CD4-positive, alpha-beta T cell treated with Interferon alpha-2 for 1 hour (primary cell): ENCODE measurements at places on chromosomes 4 and X.

DNA sequence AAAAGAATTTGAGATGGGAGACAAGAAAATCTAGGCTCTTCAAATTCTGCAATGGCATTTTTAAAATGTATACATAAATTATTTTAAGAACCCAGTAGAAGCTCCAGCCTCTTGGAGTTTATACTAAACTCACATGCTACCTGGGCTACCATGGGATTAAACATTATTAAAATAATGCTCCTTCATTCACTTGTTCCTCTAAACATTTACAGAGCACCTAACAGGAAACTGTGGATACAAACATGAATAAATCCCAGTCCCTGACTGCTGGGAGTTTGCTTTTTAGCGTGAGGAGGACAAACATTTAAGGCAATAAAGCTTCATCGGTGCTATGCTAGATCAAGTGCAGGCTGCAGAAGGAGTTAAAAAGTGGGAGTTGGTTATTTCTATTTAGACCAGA lies 5.4 kb upstream of the SPP1 start:
- no peak for DNase-seq

DNA sequence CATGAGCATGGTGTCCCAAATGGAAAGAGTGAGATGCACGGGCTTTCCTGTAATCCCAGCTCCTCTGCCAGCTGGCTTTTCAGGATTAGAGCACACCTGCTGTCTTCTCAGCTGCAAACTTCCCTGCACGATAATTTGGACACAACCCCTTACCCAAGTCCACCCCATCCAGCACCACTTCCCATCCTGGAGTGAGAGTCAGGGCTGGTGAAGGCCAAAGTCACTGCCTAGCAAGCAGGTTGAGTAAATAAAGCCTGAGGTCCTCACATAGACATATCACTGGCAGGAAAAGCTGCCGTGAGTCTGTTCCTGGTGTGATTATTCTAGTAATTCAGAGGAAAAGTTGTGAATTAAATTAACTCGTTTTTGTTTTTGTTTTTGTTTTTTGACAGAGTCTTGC lies 113.9 kb upstream of the MBNL3 start:
- no peak for DNase-seq

DNA sequence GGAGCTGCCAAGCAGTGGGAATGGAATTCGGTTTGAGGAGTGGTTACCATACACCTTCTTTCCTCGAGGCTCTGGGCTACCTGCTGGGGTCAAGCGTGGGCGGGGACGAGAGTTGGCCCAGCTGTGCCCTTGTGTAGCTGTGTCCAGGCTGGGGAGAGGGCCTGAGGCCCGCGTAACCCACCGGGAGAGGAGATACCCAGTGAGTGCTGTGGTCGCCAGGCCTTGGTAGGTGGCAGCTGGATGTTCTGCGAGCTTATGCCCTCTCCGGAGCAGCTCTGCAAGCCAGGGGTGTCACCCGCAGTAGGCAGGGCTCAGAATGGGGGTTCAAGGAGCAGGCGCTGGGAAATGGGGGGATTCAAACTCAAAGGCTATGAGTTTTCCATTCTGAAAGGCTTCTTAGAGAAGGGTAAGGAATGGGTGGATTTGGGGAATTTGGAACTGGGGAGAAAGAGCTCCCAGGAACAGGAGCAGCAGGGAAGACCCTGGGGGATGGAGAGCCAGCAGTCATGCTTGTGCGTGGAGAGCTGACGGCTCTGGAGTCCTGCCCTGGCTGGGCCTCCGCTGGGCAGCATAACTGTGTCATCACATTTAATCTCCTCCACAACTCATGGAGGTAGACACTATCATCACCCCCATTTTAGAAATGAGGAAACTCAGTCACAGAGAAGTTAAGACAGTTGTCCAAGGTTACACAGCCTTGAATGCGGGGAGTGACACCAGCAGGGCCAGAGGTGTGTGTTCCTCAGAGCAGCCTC lies 117.5 kb downstream of the SORCS2 start:
- DNase-seq = no peak

DNA sequence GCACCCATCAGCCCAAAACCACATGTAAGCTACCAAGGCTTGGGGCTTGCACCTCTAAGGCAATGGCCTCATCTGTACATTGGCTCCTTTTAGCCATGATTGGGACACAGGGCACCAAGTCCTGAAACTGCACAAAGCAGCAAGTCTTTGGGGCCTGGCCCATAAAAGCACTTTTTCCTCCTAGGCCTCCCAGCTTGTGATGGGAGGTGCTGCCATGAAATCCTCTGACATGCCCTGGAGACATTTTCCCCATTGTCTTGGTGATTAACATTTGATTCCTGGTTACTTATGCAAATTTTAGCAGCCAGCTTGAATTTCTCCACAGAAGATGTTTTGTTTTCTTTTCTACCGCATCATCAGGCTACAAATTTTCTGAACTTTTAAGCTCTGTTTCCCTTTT lies 58.5 kb upstream of the PABPC4L start:
- DNase-seq = no peak

DNA sequence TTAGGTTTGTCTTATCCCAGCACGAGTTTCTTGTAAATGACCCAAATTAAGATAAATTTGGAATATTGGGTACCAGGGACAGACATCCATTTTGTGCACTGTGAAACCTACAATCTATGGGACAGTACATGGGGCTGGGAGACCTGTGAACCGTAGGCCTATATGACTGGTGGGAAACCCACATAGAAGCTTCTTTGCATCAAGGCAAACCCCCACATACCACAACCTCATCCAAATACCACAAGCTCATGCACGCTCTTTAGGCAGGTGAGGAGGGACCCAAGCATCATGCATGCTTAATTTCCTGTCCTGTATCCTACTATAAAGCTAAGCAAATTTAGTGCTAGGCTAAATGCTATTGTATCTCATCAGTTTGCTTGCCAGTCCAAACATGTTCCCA lies 47.8 kb downstream of the NIPAL1 start:
- no peak for DNase-seq

GRCh38 chr4:99945718-99946355 lies 581 bp downstream of the DNAJB14 start:
- DNase-seq = no peak

DNA sequence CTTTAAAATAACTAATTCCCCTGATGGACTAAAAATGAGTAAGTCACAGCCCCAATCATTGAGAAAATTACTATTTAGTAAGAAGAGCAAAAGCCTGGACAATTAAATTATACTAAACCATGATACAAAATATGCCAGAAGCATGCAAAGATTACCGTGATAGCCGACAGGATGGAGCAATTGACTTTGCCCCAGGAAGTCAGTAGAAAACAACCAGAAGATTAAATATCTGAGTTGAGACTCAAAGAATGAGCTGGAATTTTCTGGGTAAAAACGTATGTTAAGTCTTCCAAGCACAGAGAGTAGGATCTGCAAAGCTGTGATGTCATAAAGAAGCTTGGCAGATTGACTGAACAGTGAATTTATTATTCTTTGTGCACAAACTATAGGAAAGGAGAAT lies 816.1 kb upstream of the TENM3 start:
- DNase-seq = no peak
